ENCODE measurements at places on chromosomes 6 and 20.

DNA sequence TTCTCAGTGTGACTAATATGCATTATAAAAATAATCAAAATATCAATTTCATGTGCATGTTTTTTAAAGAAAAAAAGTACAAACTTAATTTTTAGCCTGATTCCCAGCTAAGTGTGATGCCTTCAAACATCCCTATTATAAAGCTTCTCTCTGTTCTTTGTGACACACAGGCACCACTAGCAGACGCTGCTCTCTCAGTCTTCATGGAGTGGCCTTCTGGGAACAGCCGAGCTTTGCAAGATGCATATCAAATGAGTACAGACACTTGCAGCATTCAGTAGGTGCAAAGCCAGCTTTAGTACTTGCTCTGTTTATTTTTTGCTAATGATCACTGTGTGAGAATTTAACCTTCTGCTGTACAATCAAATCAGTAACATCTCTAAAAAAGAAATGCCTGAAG lies 340.0 kb downstream of the ADGRB3 start:
- no peak for DNase-seq

GRCh38 chr20:10636326-10636818 lies 37.4 kb downstream of the JAG1 start:
- no peak for DNase-seq

DNA sequence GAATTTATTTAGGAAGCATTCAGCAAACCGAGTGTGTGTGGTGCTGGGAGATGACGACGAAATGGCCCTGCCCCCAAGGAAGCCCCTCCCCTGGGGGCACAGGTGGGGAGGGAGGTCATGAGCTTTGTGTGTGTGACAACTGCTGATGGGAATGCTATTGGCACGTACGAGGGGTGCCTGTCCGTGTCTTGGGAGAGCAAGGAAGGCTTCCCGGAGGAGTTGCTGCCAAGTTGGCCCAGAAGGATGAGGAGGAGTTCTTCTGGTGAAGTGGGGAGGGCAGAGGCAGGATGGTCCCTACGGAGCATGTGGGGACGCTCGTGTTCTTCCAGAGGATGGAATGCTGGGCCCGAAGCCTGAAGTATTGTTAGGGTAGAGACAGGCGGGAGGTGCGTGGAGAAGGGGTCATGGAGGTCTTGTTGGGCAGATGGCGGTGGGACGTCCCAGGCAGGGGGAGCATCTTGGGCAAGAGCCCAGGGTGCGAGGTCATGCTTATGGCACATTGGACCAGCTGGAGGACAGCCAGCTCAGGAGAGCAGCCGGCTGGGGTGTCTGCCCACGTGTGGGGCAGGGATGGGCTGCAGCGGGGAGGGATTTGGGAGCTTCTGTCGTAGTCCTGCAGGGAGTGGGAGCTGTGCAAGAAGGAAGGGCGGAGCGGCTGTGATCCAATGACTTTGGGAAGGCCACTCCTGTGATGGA lies 46.1 kb downstream of the SYNJ2 start:
- DNase-seq, result no peak

DNA sequence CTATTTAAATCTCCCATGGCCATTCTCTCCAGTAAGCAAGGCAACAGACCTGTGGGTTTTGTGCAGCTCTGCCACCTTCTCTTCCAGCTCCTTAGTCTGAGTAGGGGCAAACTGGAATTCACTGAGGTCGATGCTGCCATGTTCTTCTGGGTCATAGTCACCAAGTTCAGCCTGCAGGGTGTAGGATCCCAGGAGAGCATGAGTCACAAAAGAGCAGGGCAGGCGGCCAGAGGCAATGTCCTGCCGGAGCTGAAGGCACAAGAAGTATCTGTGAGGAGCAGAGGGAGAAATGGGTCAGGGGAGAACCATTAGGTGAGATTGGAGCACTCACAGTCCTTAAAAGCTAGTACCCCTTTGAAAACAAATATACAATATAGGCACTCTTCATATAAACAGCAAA lies 73.7 kb downstream of the SMLR1 start:
- no peak for DNase-seq

GRCh38 chr6:169520104-169520503 lies 181.7 kb downstream of the WDR27 start:
- no peak for DNase-seq

- DNase-seq, result no peak
Observed at GRCh38 chr6:134041093-134041492, 11.3 kb downstream of the SLC2A12 start.

DNA sequence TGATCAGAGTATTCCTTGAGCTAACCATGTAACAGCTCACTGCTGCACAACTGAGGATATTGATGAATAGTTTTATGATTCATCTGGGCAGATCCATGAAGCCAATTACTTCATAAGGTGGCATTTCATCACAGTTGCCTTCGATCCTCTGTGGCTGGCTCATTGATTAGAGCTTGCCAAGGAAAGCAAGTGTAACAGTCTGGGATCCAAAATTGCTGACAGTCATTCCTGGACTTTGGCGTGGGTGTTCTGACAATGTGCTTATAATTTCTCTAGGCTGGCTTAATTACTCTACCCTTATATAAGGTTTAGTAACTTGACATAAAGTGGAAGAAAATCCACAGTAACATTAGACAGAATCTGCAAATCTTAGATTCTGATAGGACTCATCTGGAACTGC lies 551.3 kb upstream of the CDH4 start:
- no peak for DNase-seq

DNA sequence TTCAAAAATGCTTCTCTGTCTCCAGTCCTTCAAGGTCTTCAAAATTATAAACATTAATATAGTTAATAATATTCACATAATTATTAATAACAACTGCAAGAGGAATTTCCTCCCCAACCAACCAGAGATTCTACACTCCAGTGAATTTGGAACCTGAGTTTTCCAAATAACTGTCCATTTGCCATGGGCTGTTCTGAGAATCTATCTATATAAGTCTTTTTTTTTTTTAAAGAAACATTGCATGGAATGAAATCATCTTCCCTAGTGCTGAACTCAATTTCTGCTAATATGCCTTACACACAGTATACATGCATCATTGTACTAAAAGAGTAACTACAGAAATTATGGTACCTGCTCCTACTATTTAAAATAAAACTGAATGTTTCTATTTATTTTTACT lies 113.9 kb downstream of the SLC22A3 start:
- no peak for DNase-seq

- no peak for DNase-seq
Observed at GRCh38 chr20:55058938-55059337, 583.5 kb downstream of the DOK5 start.
